Activated CD4-positive, alpha-beta T cell treated with anti-CD3 and anti-CD28 coated beads for 1 hour (primary cell): ENCODE measurements at places on chromosomes 3 and 15.

DNA sequence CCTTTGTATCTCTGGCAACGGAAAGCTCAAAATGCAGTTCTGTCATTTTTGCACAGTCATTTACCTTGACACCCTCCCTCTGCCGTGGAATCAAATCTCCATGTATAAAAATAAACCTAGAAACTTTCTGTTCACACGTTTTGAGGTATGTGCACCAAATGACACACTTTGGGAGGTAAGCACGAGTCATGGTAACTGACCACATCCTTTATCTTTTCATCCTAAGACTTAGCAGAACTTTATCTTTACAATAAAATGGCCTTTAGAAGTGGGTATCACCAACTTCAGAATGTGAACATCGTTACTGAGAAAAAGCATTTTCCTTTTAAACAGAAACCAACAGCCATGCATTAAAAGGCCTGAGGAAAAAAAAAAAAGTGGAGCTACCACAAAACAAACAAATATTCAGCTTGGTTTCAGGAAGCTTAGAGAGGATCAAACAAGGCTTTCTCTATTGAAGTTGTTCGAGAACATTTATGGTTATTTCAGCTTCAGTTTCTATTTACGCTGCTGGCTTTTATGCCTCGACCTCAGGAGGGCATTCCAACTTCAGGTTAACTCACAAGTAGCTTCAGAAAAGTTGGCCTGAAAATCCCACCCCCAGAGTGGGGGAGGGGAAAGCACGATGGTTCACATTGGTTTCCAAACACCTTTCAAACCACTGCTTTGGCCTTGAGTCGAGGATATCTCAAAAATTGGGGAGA, 171.1 kb upstream of the ICE2 start:
- no peak for DNase-seq

- no peak for DNase-seq
Measured at GRCh38 chr3:191802671-191803070, 341.7 kb downstream of the PYDC2 start.

GRCh38 chr3:85846940-85847339, 888.2 kb downstream of the CADM2 start:
- DNase-seq: no peak

GRCh38 chr3:150264561-150265279, 143.4 kb upstream of the TSC22D2 start:
- no peak for DNase-seq

DNA sequence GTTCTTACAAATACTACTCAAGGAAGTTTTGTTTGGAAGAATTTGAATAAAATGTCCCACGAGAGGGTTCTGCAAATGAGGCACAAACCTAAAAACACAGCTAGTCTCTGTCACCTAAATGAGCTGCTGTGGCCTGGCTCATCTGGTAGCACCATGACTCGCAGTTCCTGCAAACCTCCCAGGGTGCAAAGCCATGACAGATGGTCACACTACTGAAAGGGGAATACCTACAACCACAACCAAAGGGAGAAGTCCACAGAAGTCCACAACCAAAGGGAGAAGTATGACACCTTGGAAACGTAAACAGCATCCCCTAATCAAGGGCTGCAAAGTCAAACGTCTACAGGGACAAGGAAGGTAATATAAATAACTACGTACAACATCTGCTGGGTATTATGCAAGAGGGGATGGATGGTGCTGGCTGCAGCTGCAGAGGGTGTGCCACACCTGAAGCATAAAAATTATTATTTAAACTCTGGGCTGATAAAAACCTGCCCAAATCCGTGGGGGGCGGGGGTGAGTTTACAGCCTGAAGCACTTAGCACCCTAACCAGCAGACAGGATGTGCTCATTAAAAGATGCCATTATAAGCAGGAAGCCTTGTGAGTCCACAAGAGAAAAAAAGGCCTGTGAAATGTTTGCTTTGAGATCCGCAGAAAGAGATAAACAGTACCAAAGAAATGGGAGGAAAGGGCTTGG, 184.0 kb downstream of the MAGI1 start:
- DNase-seq: no peak

DNA sequence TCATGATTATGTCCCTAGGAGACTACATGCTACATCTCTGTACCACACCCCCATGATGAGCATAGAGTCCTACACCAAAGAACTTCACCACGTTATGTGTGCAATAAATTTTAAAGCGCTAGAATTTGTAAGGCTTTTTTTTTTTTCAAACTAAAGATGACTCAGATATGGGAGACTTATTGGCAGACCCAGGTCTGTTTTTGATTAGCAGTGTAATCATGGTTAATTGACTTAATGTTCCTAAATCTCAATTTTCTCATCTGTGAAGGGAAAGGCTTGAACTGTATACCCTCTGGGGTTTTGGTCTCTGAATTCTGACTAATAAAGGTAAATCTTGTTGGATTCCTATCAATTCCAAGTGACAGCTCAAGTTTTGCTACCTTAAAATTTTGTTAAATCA, 26.4 kb downstream of the ABI3BP start:
- no peak for DNase-seq

GRCh38 chr3:191136347-191136746, 62.7 kb upstream of the OSTN start:
- no peak for DNase-seq

- no peak for DNase-seq
Measured at GRCh38 chr3:107458871-107459270, 63.9 kb upstream of the BBX start.

DNA sequence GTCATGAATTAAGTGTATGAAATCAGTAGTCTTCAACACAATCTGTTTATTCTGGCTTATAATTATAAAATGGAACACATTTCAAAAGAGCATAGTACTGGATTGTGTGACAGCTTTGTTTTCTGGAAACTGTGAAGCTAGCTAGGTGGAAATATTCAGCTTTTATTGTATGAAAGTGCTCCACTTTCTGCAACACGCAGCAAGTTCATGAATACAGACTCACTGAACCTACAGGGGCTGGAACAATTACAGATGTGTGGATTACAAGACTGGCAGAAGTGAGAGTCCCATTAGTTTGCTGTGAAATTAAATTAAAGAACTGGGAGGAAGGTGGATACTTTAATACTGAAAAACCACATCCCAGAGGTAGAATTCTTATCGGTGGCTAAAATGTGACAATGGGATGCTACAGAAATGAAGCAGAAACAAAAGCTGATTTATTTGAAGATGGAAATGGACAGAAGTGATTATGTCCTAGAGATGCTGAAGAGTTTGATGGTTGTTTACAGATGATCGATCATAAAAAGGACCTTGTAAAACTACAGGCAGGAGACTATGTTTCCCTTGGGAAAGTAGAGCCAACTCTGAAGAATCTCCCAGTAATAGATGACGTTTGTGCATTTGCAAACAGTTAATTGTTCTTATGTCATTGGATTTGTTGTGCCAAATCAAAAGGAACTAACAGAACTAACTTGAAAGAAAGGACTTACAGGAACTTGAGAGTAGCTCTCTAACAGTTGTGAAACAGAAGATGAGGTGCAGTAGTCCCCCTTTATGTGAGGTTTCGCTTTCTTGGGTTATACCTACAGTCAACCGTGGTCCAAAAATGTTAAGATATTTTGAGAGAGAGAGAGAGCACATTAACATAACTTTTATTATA, 15.7 kb downstream of the TF start:
- DNase-seq: no peak

DNA sequence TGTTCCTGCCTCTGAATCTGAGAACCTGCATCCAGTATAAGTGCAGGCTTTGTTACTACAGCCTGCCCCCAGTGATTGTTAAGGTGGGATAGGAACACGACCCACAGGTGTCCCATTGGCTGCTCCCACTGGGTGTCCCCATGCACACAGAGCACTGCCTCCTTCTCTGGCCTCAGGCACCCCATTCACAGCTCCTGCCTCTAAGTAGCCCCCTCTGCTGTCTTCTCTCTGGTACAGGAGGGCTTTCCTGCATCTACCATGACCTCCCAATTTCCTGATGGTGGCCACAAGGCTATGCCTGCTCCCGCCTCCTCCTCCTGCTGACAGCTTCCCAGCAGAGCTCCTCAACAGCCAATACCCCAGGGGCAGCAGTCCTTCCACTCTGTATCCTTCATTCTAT, 238.6 kb upstream of the TMC3 start:
- no peak for DNase-seq

GRCh38 chr3:114597871-114598270, 304.0 kb downstream of the TIGIT start:
- no peak for DNase-seq

- DNase-seq: no peak
Measured at GRCh38 chr3:185940951-185941350, 3.1 kb upstream of the TRA2B start.

DNA sequence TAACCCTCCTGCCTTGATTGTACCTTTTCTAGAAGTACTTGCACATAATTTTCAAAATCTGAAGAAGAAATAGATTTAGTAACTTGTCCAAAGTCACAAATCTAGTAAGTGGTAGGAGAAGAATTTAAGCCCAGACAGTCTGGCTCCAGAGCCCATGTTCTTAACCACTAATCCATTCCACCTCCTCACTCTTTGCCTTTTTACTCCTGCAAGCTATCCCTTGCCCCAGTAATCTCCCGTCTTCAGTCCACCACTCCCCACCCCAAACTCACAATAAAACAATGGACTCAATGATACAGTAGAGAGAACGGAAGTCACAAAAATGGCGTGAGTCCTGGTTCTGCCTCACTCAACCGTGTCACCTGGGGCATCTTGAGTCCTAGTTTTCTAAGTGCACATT, 48.7 kb downstream of the SETMAR start:
- no peak for DNase-seq

GRCh38 chr15:62417439-62417838, 252.4 kb upstream of the C2CD4B start:
- DNase-seq: no peak

- DNase-seq: no peak
Measured at GRCh38 chr3:133940536-133940935, 44.9 kb upstream of the RAB6B start.

GRCh38 chr3:132871956-132872355, 149.7 kb upstream of the NPHP3 start:
- DNase-seq: no peak

GRCh38 chr15:51770902-51771301, 19.5 kb downstream of the TMOD2 start:
- DNase-seq: no peak

DNA sequence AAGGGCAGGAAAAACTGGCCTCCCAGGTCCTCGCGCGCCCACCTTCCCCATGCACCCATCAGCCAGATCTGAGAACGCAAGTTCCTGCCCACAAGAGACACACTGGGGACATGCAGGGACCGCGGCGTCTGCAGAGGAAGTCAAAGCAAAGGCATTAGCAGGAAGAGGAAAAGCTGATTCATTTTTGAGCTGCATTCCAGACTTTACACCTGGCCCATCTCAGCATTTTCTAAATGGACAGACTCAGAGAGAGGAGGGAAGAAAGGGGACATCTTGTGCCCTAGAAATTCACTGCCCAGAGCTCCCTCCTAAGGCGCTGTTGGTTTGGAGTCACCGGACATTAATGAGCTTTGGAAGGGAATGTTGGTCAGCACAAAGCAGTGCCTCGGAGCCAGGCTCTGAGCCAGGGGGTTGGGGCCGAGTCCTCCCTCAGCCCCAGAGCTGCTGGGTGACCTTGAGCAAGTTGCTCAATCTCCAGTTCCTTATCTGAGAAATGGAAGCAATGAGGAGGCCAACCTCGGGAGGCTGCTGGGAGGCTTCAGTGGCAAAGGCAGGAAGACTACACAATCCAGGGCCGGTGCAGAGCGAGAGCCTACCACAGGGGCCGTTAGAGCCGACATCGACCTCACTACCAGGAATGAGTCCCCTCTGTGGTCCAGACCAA, 150.5 kb upstream of the IQSEC1 start:
- DNase-seq: no peak

DNA sequence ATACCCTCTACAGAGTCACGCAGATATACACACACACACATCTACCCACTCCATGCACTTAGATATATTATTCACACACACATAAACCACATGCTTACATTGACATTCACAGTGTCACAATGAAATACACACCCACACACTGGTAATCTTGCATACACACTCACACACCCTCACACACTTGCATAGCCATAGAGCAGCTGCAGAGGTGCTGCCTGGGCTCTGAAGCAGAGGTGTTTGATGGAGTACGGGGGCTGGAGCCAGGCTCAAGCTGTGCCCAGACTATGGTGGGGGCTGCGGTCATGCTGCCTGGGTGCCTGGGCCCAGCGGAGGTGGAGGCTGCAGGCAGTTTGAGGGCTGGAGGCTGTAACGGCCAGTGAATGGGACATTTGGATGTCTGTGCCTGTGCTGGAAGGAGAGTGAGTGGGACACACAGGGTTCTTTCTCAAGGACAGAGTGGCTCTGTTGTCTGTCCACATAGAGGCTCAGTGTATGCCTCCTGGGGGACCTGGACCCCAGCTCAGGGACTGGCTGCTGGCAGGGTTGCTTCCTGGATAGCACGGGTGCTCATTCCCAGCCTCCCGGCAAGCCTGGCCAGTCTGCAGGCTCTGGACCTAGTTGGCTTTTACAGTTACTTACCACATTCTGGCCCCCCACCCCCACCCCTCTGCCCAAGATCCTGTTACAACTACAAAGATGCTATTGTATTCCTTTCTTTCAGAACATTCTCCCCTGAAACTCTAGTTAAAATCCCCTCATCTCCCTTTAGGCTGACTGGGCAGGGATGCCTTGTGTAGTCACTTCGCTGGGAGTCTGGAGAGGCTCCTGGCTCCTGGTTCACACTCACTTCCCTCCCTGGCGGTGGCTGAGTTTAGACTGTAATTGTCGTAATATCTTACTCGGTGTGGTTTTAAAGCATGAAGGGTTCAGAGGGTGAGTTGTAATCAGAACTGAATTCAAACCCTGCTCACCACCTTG, 12.5 kb downstream of the GASK1A start:
- DNase-seq: no peak

GRCh38 chr3:40267937-40268724, 41.4 kb upstream of the EIF1B start:
- DNase-seq: no peak

DNA sequence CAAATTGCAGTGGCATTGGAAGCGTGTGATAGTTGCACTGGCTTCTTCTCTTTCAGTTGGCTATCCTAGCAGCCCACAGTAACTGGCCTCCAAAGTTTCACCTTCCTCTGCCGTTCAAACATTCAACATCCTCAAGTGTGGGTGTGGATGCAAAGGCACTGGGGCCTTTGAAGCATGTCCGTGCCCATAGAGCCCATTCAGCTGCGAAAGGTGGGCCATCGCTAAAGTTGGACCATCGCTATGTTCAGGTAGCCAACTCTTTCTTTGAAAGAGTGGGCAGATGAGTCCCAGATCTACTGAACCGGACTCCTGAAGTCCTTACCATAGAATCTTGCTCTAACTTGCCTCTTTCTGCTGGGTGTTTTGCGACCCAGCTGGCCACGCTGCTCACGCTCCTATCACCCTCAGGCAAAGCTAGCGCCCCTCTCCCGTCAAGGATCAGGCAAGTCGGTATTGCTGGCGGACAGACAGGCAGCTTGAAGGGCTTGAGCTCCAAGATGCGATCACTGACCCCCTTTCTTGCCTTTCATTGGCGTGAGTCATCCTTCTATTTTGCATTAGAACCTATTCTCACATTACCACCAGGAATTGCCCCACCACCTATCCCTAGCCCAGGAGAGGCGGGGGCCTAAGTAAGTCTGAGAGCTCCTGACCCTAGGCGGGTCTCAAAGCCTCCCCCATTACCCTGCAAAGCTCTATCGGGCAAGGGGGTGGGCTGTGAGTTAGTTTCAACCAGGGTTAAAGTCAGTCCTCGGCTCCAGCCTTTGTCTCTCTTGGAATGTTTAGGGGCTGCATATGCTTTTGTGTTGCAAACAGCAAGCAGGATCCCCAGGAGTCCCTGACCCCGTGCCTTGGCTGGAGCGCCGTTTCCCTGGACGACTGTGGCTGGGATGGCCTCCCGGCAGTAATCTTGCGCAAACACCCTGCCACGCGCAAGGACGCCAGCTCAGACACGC, 28.7 kb downstream of the ZIC4 start:
- DNase-seq: no peak
